ENCODE measurements at places on chromosomes 13 and 19.

DNA sequence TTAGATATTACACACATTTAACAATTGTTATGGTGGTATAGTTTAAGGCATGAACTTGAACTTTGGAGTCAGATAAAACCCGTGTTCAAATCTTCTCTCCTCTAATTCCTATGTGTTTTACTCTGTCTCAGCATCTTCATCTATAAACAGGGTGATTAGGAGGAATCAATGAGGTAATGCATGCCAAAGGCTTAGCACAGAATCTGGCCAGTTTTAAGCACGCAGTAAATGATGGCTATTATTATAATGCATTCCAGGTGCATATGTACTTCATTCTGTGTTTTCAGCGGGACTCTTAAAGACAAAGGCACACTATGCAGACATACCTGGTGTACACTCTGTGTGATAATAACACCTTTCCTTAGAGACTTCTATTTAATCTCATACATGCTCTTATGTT, 88.0 kb upstream of the FRY start:
- DNase-seq, result no peak

DNA sequence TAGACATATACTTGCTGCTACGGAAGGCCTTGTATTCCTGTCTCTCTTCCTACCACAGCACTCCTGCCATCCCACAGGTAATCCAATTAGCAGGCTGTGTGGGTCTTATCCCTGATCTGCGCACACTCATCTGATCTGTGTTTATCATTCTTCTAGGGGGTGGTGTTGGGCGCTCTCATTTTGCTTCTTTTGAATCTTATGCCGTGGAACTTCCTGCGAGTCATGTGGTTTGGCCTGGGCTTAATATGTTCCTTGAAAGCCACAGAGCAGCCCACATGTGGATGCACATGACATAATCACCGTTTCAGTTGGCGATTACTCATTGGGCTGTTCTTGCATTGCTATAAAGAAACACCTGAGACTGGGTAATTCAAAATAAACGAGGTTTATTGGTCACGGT, 7.5 kb downstream of the RASA3 start:
- DNase-seq, result no peak

- DNase-seq, result no peak
These were observed 22.6 kb downstream of the MCF2L start for GRCh38 chr13:112991609-112992008.

- DNase-seq, result no peak
These were observed 10.8 kb upstream of the ZNF799 start for GRCh38 chr19:12411893-12412292.

GRCh38 chr19:18282021-18282787, 782 bp upstream of the JUND start:
- DNase-seq, result peak; percentile 64

GRCh38 chr13:61156753-61157152, 258.9 kb downstream of the PCDH20 start:
- no peak for DNase-seq

- no peak for DNase-seq
These were observed at the start of gene ITGBL1 for GRCh38 chr13:101452519-101453485. TSS of gene ITGBL1 (plus strand) at chr13:101452675. CDS start at chr13:101452834, 159 bp downstream.

- DNase-seq, result no peak
These were observed 99.5 kb downstream of the ZC3H13 start for GRCh38 chr13:45953082-45953481.

- peak; percentile 83 for DNase-seq
These were observed 7.1 kb upstream of the NFIC start for GRCh38 chr19:3359015-3359918.

- peak; percentile 99 for DNase-seq
These were observed at the start of gene MZF1 for GRCh38 chr19:58572818-58573657. TSS of gene MZF1 (minus strand) at chr19:58573335. CDS start at chr19:58571389, 1,946 bp downstream.

DNA sequence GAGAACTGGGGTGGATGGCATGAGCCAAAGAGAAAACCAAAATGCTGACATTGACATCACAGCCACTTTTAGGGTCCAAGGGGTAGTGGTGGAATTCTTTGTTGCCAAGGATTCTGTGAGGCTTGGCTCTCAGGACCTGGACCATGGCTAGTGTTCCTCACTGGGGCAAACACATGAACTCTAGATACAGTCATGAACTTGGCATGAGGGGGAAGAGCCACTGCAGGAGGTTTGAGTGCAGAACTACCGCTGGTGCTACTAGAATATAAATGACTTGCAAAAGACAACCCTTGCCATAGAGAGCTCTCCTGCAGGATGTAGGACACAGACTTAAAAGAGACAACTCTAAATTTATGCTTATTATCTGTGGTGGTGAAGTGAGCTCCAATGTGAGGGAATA, 29.8 kb upstream of the FRY start:
- no peak for DNase-seq

- no peak for DNase-seq
These were observed 8.4 kb upstream of the TEX101 start for GRCh38 chr19:43406297-43406696.

All from left lobe of liver (tissue), 2 donors.